IMR-90 (cell line): ENCODE measurements at places on chromosomes 4 and X.

- DNase-seq: no peak
These were observed 314.2 kb downstream of the RAB28 start for GRCh38 chr4:13169731-13170525.

DNA sequence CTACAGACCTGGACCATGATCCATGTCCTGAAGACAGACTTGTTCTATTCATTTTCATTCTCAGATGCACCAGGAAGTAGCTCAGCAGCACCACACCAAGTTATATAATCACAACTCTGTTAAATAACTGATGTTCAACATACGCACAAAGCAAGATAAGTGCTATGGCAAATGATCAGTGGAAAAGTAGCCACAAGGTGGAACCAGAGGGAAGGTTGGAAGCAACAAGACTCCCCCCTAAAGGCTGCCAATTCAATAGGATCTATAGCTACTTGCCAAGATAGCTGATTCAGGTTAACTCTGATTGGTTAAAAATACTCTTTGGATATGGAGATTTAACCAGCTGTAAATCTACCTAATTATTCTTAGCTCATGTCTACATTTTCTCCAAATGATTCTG is 23.7 kb upstream of the FAM47B start:
- DNase-seq: peak; percentile 75

GRCh38 chr4:123412091-123412505 is 15.5 kb downstream of the SPRY1 start:
- no peak for DNase-seq

DNA sequence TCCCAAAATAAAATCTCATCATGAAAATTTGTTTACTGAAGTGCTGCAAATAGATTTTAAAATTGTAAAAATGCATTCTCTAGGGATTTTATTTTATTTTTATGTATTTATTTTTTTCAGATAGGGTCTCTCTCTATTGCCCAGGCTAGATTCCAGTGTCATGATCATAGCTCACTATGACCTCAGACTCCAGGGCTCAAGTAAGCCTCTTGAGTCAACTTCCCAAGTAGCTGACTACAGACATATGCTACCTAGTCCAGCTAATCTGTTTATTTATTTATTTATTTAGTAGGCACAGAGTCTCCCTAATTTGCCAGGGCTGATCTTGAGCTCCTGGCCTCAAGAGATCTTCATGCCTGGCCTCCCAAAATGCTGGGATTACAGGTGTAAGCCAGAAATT is 317.7 kb upstream of the ANXA10 start:
- no peak for DNase-seq
